GM04503 (cell line): ENCODE measurements at places on chromosomes 7 and 10.

DNA sequence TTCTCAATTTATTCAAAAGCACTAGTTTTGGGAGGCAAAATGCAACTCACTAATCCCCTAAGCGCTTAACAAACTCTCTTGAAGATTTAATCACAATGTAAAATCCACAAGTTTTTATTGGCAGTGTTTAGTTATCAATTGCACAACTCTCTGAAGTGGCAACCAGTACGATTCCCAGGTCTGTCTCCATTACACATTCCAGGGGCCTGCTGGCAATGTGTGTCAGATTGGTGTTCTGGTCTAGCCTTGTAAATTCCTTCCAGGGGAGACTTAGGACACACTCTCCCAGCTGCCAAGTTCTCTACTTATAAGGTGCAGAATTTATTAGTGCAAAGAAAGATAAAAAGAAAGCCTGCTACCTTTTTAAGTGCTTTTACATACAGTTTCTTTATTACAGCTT, 164.7 kb upstream of the HPS1 start:
- no peak for DNase-seq

- DNase-seq: no peak
Measured at GRCh38 chr10:130630135-130630534, 493.9 kb downstream of the GLRX3 start.

DNA sequence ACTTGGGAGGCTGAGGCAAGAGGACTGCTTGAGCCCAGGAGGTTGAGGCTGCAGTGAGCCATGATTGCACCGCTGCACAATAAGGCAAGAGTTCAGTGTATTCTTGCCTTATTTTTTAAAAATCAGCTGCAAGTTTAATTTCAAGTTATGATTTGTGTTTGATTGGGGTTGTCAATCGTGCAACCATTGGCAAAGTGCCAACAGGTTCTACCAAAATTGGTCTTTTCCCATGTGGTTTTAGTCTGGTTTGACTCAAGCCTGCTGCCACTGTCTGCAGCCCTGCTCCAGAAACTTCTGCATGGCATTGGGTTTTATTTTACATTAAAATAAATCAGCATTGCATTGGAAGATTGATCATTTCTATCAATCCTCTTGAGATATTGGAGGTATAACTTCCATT, 72.7 kb downstream of the PTPRE start:
- no peak for DNase-seq

DNA sequence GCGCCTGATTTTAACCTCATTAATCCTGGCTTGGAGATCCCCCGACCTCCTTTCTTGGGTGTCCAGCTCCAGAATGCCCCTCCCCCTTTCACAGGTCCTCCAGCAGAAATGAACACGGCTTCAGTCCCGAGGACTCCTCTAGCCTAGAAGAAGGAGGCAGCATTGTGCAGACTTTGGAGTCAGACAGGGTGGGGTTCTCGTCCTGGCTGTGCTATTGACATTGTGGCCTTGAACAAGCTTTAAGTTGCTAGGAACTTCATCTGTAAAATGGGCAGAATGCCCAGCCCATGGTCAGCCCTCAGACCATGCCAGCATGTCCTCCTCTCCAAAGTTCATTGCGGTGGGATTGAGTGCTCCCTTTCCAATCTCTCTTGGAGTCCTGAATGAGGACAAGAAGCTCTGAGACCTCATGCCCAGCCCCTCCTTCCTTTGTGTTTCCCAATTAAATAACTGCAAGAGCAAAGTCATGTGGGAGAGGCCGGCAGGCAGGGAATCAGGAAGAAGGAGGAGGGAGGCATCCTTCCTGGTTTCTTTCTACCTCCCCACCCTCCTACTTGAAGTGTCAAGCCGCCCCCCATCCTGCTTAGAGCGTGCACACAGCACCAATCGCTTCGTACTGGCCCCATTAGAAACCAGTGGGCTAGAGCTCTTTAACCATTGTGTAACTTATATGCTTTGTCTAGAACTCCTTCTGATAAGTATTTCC, 86.4 kb downstream of the RBM20 start:
- DNase-seq: no peak

- peak; percentile 69 for DNase-seq
Measured at GRCh38 chr10:63614371-63614891, 93.2 kb downstream of the REEP3 start.

DNA sequence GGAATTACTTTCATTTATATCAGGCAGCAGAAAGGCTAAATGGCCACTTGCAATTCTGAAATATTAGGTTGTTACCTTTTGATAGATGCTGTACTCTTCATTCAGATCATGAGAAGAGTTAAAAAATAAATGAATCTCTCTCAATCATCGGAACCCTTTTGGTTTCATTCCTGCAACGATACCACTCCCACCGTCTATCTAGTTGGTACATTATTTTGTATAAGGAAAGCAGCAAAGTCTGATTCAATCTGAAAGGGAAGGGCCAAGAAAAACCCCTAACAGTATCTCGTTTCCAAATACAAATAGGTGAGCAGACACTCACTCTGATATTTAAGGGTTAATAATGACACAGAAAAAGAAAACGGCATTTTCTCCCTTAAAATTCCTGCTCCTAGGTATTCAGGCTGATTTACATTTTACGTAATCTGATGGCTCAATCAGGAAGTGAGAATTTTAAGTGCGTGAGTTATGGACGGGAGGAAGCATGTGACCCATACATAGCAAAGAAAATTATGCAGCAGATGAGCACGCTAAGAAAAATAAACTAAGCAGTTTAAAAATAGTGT, 209.4 kb upstream of the KLF14 start:
- no peak for DNase-seq

- DNase-seq: no peak
Measured at GRCh38 chr10:2256241-2256640, 518.9 kb upstream of the ADARB2 start.

DNA sequence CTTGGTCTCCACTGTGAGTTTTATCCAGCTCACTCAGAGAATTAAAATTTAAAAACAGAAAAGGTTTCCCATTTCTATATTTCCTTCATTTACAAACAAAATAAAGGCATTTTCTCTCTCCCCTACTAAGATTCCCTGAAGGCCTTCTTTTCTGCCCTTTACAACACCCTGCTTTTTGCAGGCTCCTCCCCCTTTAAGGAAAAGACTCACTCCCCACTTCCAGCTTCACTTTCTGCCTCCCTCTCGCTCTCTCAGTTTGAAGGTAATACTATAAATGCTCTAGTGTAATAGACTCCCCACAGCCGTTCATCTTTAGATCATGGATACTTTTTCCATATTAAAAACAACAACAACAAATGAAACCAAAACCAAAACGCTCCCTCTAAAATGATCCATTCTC, 53.3 kb downstream of the CDHR3 start:
- DNase-seq: no peak

DNA sequence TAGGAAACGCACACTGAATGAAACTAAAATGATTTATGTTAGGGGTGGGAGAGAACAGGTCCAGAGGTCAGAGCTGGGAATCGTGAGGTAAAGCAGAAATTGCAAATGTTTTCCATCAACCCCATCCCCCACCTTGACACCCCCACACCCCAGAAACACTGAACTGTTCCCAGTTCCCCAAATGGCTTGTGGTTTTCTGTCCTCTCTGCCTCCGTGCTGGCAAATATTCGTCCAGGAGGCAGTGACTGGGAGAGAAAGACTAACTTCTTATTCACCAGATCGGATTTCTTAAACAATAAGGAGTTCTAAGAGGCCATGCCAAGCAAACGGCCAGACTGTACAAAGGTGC, 730 bp upstream of the RASSF4 start:
- DNase-seq: no peak

DNA sequence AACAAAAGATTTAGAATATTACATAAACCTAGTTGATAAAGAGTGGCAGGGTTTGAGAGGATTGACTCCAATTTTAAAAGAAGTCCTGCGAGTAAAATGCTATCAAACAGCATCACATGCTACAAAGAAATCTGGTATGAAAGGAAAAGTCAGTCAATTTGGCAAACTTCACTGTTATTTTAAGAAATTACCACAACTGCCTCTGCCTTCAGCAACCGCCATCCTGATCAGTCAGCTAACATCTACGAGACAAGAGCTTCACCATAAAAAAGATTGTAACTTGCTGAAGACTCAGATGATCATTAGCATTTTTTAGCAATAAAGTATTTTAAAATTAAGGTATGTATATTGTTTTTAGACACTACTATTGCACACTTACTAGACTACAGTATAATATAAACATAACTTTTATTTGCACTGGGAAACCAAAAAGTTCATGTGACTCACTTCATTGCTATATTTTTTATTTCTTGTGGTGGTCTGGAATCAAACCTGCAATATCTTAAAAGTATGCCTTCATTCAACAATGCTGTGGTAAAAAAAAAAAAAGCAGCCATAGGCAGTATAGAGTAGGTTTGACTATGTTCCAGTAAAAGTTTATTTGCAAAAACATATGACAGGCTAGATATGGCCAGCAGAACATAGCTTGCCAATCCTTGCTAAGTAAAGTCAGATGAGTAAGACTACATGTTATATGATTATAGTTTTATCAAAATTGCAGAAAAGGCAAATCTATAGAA, 74.4 kb downstream of the GLCCI1 start:
- DNase-seq: no peak

DNA sequence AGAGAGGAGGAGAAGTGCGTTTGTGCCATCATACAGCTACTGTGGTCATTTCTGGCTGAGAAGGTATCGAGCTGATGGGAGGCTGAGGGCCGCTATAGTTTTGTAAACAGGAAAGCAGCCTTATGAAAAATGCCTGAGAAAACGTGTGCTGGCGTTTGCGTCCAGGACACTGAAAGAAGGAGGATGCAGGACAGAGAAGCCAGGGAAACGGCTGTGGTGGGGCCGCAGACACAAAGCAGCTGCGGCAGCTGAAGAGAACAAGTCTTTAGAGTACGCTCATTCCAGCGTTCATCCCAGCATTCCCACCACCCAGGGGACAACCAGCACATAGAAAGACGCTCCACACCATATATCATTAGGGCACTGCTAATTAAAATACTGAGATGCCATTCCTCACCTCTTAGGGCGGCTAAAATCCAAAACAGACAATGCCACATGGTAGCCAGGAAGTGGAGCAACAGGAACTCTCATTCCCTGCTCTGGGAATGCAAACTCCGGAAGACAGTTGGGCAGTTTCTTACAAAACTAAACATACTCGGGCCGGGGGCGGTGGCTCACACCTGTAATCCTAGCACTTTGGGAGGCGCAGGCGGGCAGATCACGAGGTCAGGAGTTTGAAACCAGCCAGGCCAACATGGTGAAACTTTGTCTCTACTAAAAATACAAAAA, 18.4 kb downstream of the GNA12 start:
- no peak for DNase-seq

DNA sequence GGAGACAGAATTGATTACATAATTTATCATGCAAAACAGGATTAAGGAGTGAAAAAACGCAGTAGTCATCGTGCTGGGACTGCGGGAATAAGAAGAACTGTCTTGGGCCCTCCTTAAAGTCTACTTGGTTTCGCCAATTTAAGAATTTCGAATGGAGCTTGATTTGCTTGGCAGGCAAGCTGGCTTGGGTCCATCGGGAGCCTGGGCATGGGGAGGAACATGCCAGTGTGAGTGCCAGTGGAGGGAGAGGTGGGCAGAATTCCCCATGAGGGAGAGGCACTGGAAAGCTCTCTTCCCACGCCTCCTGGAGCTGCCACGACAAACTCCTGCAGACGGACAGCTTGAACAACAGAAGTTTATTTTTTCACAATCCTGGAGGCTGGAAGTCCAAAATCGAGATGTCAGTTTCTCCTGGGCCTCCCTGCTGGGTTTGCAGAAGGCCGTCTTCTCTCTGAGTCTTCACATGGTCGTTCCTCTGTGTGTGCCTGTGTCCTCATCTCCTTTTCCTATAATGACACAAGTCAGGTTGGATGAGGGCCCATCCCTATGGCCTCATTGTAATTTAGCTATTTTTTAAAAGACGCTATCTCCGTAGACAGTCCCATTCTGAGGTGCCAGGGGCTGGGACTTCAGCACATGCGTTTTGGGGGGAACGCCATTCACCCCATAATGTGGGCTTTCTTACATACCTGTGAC, 528.7 kb upstream of the DPP6 start:
- DNase-seq: no peak

DNA sequence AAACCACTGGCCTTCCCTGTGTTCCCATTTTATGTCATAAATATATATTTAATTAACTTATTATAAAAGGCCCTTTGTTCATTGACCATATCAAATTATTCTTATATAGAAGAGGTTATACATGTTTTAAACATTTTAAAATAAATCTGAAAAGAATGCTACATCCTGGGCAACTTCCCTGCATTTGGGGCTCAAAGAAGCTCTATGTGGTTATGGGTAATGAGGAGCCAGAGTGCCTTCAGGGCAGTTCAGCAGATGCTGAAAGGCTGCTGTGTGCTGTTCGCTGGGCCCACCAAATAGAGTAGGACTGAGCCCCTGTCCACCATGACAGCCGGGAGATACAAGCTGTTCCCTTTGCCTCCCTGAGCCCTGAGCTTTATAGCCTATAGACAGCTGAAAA, 35.9 kb downstream of the HTRA1 start:
- DNase-seq: no peak

DNA sequence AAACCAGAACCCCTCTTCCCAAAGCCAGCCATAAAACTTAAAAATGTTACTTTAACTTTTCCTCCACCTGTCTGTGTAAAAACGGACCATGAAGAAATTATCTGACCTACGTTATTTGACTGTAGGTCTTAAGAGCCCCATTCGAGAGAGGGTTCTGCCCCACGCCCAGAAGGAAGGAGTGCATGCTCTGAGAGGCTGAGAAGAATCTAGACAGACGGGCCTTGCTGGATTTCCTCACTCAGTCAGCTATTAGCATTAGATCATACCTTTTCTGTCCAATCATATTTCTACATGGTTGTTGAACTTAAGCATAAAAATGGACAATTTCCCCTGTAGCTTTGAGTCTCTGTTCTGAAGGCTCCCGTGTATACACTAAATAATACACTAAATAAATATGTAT, 38.1 kb upstream of the WDR11 start:
- DNase-seq: no peak

DNA sequence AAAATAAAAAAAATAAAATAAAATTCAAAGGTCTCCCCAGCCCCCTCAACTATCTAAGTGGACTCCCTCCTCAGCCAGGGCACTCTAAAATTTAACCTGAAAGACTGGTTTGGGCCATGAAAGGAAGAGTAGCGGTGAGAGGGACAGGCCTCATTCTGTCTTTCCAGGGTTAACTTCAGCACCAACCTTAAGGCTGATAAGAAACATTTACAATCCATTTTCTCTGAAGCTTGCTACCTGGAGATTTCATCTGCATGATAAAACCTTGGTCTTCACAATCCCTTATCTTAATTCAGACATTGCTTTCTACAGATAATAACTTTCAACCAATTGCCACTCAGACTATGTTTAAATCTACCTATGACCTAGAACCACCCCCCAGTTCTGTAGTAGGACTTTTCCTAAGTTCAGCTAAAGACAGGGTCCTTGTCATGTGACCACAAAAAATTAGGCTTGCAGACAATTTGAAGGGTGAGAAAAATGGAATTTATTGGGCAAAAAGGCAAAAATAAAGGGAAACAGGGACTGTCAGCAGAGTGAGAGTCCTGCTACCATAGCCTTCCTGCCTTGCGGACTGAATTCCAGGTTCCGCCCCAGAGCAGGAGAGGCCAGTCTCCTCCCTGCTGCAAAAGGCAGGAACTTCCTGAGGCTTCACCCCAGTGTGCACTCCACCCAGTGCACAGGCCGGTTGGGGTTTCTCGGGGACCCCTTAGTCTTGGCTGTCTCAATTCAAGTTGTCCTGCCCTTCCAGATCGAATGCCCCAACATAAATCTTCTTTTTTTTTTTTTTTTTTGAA, 26.0 kb downstream of the AGK start:
- no peak for DNase-seq

GRCh38 chr7:98464558-98464940, 63.7 kb upstream of the BAIAP2L1 start:
- no peak for DNase-seq

GRCh38 chr7:128304212-128304611, 39.5 kb downstream of the RBM28 start:
- DNase-seq: peak; percentile 3
